Trophoblast cell (in vitro differentiated cells and primary cell): ENCODE measurements at places on chromosomes 3 and 15.
A peak's percentile ranks its signal among the peaks of the same experiment; 100 is the strongest.

DNA sequence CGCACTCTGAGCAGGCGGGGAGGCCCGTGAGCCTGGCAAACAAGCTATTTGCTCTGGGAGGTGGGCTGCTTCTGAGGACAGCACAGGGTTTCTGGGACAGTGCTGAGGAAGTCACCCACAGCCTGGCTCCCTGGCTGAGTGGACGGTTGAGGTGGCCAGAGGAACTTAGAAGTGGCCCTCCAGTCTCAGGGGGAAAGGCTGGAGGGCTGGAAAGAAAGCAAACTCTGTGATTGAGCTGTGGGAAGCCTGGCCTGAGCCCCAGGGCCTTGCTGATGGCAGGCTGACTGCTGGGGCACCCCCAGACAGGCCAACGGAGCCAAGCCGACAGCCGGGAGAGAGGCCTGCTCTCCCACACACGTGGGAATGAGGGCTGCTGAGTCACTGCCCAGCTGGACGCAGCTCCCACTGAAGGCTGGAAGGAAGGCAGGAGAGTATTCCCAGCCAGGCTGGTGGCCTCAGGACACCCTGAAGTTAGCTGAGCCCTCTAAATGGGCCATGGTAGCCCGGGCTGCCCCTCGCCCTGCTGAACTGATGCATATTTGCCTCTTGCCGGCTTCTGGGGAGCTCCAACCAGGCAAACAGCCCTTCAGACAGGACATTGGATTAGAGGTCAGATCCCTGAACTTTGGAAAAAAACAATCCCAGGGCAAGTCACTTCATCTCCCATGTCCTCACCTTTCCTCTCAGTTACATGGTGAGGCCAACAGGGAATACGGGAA, 98.0 kb upstream of the TLE3 start:
- H3K36me3 ChIP-seq, result no peaks in the 10 kb centered on the region
- H3K27me3 ChIP-seq, result no peaks in the 10 kb centered on the region
- peaks cover 58% of the 10 kb centered on the region for H3K4me1 ChIP-seq
- peak; percentile 84 for DNase-seq
- no peak overlapping the region for H3K4me3 ChIP-seq
- H3K27ac ChIP-seq, result peak overlapping the region; percentile 51

DNA sequence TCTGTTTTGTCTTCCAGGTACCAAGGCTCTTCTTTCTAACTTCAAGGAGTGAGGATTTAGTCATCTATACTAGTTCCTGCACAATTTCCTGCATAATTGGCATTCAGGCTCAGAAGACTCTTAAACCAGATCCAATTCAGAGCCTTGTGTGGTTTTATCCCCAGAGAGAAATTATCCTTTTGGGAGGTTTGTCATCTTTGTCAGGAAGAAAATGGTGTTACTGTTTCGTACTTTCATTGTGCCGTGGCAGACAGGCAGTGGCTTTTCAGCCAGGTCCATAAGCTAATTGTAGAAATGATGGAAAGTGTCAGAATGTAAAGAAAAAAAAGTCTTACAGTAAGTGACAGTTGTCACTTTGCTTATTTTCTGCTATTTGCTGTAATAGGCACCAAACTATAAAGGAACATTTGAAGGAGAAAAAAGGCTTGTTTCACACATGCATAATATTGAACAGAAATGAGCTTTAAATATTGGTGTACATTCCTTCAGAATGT, 82.8 kb downstream of the CADM2 start:
- no peak for DNase-seq
- H3K4me1 ChIP-seq, result no peaks in the 10 kb centered on the region
- no peak overlapping the region for H3K4me3 ChIP-seq
- no peaks in the 10 kb centered on the region for H3K27me3 ChIP-seq

GRCh38 chr3:52385157-52385556, 59.7 kb downstream of the SEMA3G start:
- no peaks in the 10 kb centered on the region for H3K27me3 ChIP-seq
- no peaks in the 10 kb centered on the region for H3K36me3 ChIP-seq
- peak; percentile 49 for DNase-seq
- no peak overlapping the region for H3K27ac ChIP-seq

- DNase-seq, result peak; percentile 99
- no peaks in the 10 kb centered on the region for H3K27me3 ChIP-seq
- peak within 1 kb of the TSS; percentile 99 for H3K27ac ChIP-seq
- peaks cover 18% of the 10 kb centered on the region for H3K36me3 ChIP-seq
- peak within 1 kb of the TSS; percentile 92 for H3K4me3 ChIP-seq
Measured at GRCh38 chr15:96330450-96331143, at the start of gene NR2F2. Gene NR2F2 (plus strand): TSS chr15:96330700. CDS start chr15:96332106, 1,406 bp downstream.
